Breast epithelium (tissue), 4 donors: ENCODE measurements at places on chromosomes 4 and X.

DNA sequence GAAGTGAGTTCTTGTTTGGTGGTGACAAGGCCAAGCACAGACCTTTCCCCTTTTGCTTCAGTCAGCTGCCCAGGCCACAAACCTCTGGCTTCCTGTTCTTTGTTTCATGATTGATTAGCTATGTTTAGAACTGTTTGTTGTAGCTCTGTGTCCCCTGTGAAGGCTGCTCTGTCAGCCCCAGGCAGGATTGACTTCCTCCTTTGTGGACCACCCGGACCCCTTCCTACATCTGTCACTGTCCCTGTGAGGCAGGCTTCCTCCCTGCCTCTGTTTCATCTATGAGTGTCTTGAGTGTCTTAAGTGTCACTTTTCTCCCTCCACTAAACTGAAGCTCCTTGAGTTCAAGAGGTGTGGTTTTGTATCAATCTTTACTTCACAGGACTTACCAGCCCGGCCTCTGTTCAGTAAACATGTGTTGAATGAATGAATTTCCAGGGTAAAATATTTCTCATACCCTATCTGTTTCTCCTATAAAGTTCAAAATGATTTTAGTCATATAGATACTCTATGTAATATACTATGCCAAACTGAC, 83.5 kb downstream of the ZNF674 start:
- no peak overlapping the region for H3K27ac ChIP-seq
- H3K4me1 ChIP-seq: no peaks in the 10 kb centered on the region
- no peaks in the 10 kb centered on the region for H3K27me3 ChIP-seq
- no peaks in the 10 kb centered on the region for H3K36me3 ChIP-seq

DNA sequence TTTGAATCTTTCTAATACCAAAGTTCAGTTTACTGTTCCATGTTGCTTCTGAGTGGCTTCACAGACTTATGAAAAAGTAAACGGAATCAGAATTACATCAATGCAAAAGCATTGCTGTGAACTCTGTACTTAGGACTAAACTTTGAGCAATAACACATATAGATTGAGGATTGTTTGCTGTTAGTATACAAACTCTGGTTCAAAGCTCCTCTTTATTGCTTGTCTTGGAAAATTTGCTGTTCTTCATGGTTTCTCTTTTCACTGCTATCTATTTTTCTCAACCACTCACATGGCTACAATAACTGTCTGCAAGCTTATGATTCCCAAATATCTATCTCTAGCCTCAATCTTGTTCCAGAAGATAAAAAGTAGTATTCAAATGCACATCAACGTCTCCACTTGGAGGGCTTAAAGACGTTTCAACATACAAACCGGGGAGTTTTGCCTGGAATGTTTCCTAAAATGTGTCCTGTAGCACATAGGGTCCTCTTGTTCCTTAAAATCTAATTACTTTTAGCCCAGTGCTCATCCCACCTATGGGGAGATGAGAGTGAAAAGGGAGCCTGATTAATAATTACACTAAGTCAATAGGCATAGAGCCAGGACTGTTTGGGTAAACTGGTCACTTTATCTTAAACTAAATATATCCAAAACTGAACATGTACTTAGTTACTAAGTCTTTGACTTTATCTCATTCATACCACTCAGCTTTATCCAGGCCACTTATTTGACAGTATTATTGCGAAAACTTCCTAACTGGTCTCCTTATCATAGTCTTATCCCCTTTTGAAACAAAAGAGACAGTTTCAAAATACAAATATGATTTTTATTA, 3.6 kb upstream of the AFP start:
- no peaks in the 10 kb centered on the region for H3K4me1 ChIP-seq
- no peak overlapping the region for H3K27ac ChIP-seq
- no peaks in the 10 kb centered on the region for H3K27me3 ChIP-seq
- no peak for DNase-seq
- no peaks in the 10 kb centered on the region for H3K36me3 ChIP-seq

DNA sequence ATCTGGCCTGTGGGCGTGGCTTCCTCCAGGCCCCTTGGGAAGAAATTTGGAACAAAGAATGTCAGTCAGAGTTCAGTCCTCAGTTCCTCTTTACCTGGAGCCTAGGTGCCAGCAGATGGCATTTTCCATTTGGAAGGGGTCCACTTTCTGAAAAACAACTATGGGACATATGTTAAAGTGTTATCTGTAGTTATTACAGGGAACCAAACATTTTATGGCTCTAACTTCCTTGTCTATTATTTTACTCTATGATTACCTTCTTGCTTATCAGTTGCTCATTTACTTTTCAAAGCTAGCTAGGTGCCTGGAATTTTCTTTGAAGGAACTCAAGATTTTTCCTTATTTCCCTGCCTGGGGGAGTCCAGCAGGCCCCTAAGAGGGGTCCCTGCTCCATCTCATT, 159.8 kb upstream of the PUDP start:
- no peaks in the 10 kb centered on the region for H3K4me1 ChIP-seq
- no peak for DNase-seq
- H3K27ac ChIP-seq: no peak overlapping the region

GRCh38 chrX:74521961-74522751, 92.3 kb downstream of the RLIM start:
- H3K27me3 ChIP-seq: no peaks in the 10 kb centered on the region
- H3K36me3 ChIP-seq: no peaks in the 10 kb centered on the region
- H3K4me3 ChIP-seq: no peak overlapping the region
- H3K4me1 ChIP-seq: no peaks in the 10 kb centered on the region

DNA sequence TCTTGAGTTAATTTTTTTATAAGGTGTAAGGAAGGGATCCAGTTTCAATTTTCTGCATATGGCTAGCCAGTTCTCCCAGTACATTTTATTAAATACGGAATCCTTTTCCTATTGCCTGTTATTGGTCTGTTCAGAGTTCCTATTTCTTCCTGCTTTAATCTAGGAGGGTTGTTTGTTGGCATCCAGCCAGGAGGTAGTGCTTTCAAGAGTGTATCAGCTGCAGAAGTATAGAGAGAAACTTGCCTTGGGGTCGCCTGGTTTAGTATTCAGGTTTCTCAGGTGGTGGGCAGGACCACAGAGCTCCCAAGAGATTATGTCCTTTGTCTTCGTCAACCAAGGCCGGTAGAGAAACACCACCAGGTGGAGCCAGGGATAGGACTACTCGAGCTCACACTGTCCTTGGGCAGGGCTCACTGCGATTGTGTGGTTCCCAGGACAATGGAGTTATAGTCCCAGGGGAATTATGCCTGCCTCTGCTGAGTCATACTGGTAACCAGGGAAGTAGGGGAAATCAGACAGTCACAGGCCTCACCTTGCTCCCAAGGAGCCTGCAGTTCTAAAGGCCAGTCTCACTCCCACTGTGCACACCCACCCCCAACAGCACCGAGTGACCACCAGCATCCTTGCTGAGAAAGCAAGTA, 168.1 kb downstream of the VSIG4 start:
- no peak overlapping the region for H3K27ac ChIP-seq
- no peak overlapping the region for H3K4me3 ChIP-seq
- H3K4me1 ChIP-seq: no peaks in the 10 kb centered on the region
- no peak for DNase-seq
